Immature natural killer cell (primary cell): ENCODE measurements at places on chromosomes 11 and 22. TPM values are rescaled to one million over a fixed set of nuclear protein-coding genes. Genes with fewer than 3 reads are reported as not detected.

DNA sequence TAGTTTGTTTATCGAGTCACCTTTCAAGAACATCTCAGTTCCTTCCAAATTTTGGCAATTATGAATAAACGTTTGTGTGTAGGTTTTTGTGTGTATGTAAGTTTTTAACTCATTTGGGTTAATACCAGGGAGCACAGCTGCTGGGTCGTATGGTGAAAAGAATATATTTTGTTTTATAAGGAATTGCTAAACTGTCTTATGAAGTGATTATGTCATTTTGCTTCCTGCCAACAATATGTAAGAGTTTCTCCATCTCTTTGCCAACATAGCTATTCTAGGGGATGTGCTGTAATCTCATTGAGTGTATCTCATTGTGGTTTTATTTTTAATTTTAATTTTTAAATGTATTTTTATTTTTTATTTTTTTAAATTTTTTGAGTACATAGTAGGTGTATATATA lies 27.3 kb downstream of the BCL2L13 start:
- DNase-seq, result no peak
- H3K27me3 ChIP-seq, result no peaks in the 10 kb centered on the region
- peaks cover 11% of the 10 kb centered on the region for H3K4me1 ChIP-seq
- peak overlapping the region; percentile 61 for H3K27ac ChIP-seq

TMEM258 gene
- polyA plus RNA-seq, result 274 TPM

LMNTD2 gene
- 0.95 TPM for polyA plus RNA-seq

DNA sequence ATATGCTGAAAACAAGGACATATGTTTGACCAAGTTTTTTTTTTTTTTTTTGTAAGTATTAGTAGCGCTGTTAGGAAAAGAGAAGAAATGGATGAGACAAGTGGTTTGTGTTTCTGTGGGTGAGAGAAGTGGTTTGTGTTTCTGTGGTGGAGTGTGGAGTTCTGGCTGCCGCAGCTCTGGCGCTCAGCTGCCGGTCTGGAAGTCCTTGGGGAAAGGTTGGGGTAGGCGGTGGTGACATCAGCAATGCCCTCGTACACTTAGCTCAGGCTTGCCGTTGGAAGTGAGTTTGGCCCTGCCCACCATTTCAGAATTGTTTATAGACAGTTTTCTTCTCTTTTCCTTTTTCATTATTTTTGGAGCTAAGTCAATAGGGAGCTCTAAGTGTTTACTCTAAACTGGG lies 116.6 kb downstream of the TBC1D22A start:
- H3K4me1 ChIP-seq, result peaks cover 93% of the 10 kb centered on the region
- no peak overlapping the region for H3K4me3 ChIP-seq
- peak overlapping the region; percentile 80 for H3K27ac ChIP-seq
- no peak for DNase-seq
- no peaks in the 10 kb centered on the region for H3K27me3 ChIP-seq

- no peak for DNase-seq
- peaks cover 7% of the 10 kb centered on the region for H3K4me1 ChIP-seq
- H3K27me3 ChIP-seq, result peaks cover 13% of the 10 kb centered on the region
These were observed 213.9 kb upstream of the UBASH3B start for GRCh38 chr11:122441666-122442035.

ZNF143 gene
- 35.3 TPM for polyA plus RNA-seq

DNA sequence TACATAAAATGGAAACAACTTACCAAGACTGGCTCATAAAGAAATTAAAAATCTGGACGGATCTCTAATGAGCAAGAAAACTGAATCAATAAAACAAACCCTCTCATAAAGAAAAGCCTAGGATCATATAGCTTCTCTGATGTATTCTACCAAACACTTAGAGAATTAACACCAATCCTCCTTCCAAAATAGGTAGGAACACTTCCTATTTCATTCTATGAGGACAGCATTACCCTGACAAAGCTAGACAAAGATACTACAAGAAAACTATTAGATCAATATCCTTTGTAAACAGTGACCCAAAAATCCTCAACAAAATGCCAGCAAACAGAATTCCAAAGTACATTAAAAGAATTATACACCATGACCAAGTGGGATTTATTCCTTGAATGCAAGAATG lies 52.9 kb upstream of the CLTCL1 start:
- H3K36me3 ChIP-seq, result peaks cover 38% of the 10 kb centered on the region
- no peaks in the 10 kb centered on the region for H3K27me3 ChIP-seq
- no peak for DNase-seq
- no peak overlapping the region for H3K4me3 ChIP-seq

DNA sequence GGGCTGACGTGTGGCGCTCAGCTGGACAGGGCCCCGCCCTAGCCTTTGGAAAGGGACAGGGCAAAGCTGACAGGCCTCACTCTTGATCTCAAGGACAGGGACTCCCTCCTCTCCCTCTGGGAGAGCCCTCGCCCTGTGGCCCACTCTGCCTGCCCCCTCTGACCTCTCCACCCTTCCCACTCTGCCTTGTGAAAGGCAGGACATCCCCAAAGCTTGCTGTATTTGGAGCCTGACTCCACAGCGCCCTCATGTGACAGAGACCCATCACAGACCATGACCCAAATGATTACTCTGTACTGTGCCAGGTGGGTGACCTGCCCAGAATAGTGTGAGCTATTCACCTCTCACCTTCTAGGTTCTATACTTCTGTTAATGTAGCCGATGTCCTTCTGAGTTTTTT lies 18.8 kb downstream of the P2RY2 start:
- no peak for DNase-seq
- H3K27me3 ChIP-seq, result peaks cover 3% of the 10 kb centered on the region
- no peaks in the 10 kb centered on the region for H3K36me3 ChIP-seq
- no peaks in the 10 kb centered on the region for H3K4me1 ChIP-seq
- no peak overlapping the region for H3K4me3 ChIP-seq
- H3K27ac ChIP-seq, result no peak overlapping the region

GRCh38 chr11:129546266-129546665 lies 170.6 kb downstream of the BARX2 start:
- no peaks in the 10 kb centered on the region for H3K27me3 ChIP-seq
- no peak overlapping the region for H3K4me3 ChIP-seq
- DNase-seq, result no peak
- H3K4me1 ChIP-seq, result no peaks in the 10 kb centered on the region
- no peak overlapping the region for H3K27ac ChIP-seq

ACR gene
- not detected for polyA plus RNA-seq

SCUBE2 gene
- polyA plus RNA-seq, result not detected

- no peak overlapping the region for H3K4me3 ChIP-seq
- no peaks in the 10 kb centered on the region for H3K4me1 ChIP-seq
- no peaks in the 10 kb centered on the region for H3K36me3 ChIP-seq
- peaks cover 1% of the 10 kb centered on the region for H3K27me3 ChIP-seq
- no peak overlapping the region for H3K27ac ChIP-seq
These were observed 496.9 kb downstream of the SOX6 start for GRCh38 chr11:15859411-15859810.

GRCh38 chr11:35662061-35662648 lies 420 bp upstream of the TRIM44 start:
- peaks cover 58% of the 10 kb centered on the region for H3K4me1 ChIP-seq
- peaks cover 16% of the 10 kb centered on the region for H3K36me3 ChIP-seq
- H3K27ac ChIP-seq, result peak overlapping the region; percentile 98
- peak overlapping the region; percentile 99 for H3K4me3 ChIP-seq
- DNase-seq, result no peak

DNA sequence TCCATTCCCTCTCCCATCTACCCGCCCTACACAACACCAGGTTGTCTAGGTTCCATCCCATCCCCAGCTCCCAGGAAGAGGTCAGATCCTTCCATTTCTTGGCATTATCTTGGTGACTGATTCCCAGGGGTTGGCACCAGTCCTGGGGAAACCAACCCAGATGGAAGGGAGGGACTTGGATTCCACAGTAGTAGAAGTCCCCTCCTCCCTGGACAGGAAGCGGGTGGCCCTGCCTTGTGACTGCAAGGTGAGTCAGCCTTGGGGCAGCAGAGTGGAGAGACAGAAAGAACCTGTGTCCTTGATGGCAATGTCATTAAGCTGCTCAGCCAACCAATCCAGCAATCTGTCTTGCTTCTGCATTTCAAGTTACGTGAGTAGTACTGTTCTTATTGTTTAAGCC lies 26.5 kb downstream of the SYT13 start:
- H3K4me1 ChIP-seq, result no peaks in the 10 kb centered on the region
- no peaks in the 10 kb centered on the region for H3K27me3 ChIP-seq
- no peaks in the 10 kb centered on the region for H3K36me3 ChIP-seq
- no peak overlapping the region for H3K27ac ChIP-seq
- no peak overlapping the region for H3K4me3 ChIP-seq
- no peak for DNase-seq

BATF2 gene
- polyA plus RNA-seq, result not detected

GRCh38 chr11:3914805-3915204 lies 59.3 kb downstream of the STIM1 start:
- H3K4me1 ChIP-seq, result peaks cover 78% of the 10 kb centered on the region
- H3K27ac ChIP-seq, result peak overlapping the region; percentile 74
- peak; percentile 55 for DNase-seq
- peaks cover 2% of the 10 kb centered on the region for H3K27me3 ChIP-seq
- no peaks in the 10 kb centered on the region for H3K36me3 ChIP-seq
- H3K4me3 ChIP-seq, result no peak overlapping the region

DNA sequence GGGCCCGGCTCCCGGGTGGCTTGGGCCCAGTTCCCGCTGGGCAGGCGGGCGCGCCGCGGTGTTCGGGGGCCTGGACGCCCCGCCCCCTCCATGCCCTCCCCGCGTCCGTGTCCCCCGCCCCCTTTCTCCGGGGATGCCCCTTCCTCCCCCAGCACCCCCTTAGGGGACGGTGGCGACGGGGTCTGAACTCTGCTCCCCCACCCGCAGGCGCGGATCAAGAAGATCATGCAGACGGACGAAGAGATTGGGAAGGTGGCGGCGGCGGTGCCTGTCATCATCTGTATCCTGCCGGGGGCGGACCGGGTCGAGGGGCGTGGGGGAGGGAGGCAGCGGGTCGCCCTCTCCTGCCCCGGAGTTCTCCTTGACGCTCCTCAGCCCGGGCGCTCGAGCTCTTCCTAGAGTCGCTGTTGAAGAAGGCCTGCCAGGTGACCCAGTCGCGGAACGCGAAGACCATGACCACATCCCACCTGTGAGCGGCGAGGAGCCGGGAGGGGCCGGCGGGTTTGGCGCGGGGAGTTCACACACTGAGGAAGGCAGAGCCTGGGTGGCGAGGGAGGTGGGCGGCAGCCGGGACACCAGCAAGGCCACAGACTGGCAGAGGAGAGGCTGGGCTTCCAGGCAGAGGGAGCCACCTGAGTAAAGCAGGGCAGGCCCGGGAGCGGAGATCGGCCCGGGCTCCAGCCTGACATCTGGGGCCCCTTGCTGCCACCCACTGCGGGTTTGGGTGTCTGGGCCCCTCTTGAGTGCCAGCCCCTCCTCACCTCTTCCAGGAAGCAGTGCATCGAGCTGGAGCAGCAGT lies 546 bp downstream of the DRAP1 start:
- peaks cover 37% of the 10 kb centered on the region for H3K4me1 ChIP-seq
- no peak for DNase-seq
- peaks cover 15% of the 10 kb centered on the region for H3K27me3 ChIP-seq
- peaks cover 14% of the 10 kb centered on the region for H3K36me3 ChIP-seq
- peak overlapping the region; percentile 93 for H3K27ac ChIP-seq

DNA sequence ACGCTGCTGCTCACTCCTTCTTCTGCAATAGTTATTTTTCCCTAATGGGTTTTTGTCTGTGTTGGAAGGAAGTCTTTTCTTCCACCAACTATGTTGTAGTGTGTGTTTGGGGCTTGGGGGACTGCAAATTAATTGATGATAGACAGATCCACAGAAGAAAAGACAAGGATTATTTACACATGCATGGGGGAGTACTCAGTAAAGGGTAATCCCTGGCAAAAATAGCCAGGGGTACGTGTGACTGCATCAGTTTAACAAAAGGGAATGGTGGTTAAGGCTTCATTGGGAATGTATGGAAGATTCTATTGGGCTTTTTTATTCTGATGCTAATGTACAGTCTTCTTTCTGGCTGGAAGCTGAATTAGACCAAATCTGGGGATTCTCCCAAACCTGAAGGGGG lies 20.2 kb upstream of the FEZ1 start:
- H3K4me3 ChIP-seq, result no peak overlapping the region
- peaks cover 60% of the 10 kb centered on the region for H3K4me1 ChIP-seq
- no peaks in the 10 kb centered on the region for H3K36me3 ChIP-seq
- H3K27me3 ChIP-seq, result peaks cover 10% of the 10 kb centered on the region
- no peak overlapping the region for H3K27ac ChIP-seq

- H3K27ac ChIP-seq, result peak overlapping the region; percentile 96
- DNase-seq, result peak; percentile 16
- no peaks in the 10 kb centered on the region for H3K27me3 ChIP-seq
- peaks cover 81% of the 10 kb centered on the region for H3K4me1 ChIP-seq
- no peaks in the 10 kb centered on the region for H3K36me3 ChIP-seq
- H3K4me3 ChIP-seq, result peak overlapping the region; percentile 80
These were observed 10.5 kb downstream of the NUMA1 start for GRCh38 chr11:72069787-72070251.
